ENCODE measurements at places on chromosomes 6 and 20. TPM values are rescaled to one million over a fixed set of nuclear protein-coding genes. Genes with fewer than 3 reads are reported as not detected.

RBBP9 gene
- total RNA-seq = 11.1 TPM

LY6G5C gene
- total RNA-seq = 0.57 TPM

FAM209B gene
- not detected for total RNA-seq

PSORS1C1 gene
- total RNA-seq = 1.3 TPM

GGTLC1 gene
- total RNA-seq = not detected

TGM2 gene
- total RNA-seq = 16.9 TPM

SMPDL3A gene
- 21.7 TPM for total RNA-seq

SNAP25 gene
- total RNA-seq = 0.13 TPM

CPXM1 gene
- 0.15 TPM for total RNA-seq

DZANK1 gene
- total RNA-seq = 1.1 TPM
